Left kidney (tissue), 8 donors: ENCODE measurements at places on chromosomes 16 and 17. TPM values are rescaled to one million over a fixed set of nuclear protein-coding genes. Genes with fewer than 3 reads are reported as not detected.
A peak's percentile ranks its signal among the peaks of the same experiment; 100 is the strongest.

DNA sequence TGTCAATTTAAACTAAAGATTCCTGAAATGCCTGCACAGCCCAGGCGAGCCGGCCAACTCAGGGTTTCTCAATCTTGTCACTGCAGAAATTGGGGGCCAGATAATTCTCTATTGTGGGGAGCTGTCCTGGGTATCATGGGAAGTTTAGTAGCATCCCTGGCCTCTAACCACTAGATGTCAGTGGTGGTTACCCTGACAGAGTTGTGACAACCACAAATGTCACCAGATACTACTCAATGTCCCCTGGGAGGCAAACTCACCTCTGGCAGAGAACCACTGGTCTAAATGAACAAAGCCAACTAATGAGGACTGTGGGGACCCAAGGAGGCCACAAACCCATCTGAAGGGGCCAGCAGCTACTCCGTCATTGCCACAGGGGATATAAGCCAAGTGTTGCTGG, 90.9 kb downstream of the MYH11 start:
- peak; percentile 46 for DNase-seq

GRCh38 chr16:3576211-3576610, 992 bp downstream of the NLRC3 start:
- no peak for DNase-seq

DNA sequence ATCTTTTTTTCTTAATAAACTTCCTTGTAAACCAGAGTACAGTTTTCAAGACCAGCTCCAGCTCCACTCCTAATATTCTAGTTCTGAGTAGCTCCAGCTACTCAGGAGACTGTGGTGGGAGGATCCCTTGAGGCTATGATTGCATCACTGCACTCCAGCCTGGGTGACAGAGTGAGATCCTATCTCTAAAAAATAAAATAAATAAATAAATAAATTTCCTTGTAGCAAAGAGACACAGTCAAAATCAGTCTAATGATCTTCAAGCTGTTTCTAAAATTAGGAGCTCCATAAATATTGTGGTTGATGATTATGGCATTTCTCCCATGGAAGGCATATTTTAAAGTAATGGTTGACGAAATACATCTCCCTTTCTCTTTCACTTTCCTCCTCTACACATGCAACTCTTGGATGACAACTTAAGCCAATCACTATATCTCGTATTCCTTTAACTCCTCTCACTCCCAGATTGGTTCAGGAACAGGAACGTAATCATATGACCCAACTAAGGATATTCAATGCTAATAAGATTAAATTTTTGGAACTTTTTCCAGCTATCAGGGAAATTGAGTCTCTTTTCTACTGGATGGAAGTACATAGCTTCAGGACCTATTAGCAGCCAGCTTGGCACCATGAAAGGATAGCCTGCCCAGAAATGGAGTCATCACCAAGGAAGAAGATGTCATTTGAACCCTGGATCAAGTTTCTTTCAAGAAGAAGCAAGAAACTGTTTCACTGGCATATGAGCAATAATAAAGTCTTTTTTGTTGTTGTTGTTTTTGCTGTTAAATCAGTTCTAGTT, 42.1 kb upstream of the TAOK1 start:
- no peak for DNase-seq

DNA sequence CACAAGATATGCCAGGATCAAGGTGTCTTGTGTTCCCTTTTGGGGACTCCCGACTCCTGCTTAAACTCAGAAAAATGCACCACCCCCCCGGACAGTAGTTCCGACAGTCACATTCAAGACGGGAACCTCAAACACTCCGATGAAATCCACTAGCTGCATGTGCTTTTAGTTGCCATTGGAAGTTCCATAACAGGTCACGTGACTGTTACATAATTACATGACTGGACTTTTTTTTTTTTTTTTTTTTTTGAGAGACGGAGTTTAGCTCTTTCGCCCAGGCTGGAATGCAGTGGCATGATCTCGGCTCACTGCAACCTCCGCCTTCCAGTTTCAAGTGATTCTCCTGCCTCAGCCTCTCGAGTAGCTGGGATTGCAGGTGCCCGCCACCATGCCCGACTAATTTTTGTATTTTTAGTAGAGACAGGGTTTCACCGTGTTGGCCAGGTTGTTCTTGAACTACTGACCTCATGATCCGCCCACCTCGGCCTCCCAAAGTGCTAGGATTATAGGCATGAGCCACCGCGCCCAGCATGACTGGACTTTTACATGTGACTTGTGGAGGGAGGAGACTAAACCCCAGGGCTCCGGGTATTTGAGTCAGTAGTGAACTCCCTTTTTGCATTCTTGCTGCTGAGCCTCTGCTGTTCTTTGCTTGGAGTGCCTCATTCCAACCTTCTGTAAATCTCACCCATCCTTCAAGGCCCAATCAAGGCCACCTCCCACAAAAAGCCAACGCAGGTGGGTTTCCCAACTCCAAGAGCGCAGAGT, 1.6 kb downstream of the SIRT7 start:
- DNase-seq = no peak

- no peak for DNase-seq
These were observed 146.3 kb downstream of the CMIP start for GRCh38 chr16:81590714-81591544.

DNA sequence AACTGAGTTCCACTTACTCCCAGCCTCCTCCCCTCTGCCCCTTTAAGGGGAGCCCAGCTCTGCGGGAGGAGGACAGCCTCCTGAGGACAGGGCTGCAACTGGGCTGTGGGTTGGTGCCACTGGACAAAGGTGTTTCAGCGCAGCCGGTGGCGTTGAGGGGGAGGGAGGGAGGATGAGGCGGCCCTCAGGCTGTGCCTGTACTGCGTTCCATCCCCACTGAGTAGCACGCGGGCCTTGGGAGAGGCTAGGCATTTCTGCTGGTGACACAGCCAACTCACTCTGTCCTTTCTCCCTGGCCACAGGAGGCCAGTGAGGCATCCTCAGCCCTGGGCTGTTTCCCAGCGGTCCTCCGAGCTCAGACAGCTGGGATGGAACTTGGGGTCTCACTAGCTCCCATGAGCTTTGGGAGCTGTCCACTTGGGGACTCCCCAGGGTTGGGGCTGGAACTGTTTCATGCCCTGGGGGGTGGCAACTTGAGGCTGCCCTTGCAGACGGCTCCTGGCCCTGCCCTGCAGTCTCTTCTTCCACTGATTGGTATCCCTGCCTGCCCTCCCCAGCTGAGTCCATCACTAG, 70.5 kb downstream of the MPRIP start:
- DNase-seq = no peak

GRCh38 chr16:76756423-76756822, 434.6 kb upstream of the MON1B start:
- DNase-seq = no peak

MAP3K3 gene
- polyA plus RNA-seq = 33.8 TPM

PRAC1 gene
- not detected for polyA plus RNA-seq

NFATC2IP gene
- polyA plus RNA-seq = 91.1 TPM

GRB7 gene
- 38.8 TPM for polyA plus RNA-seq
